NCI-H2171 (cell line): ENCODE measurements at places on chromosomes 5 and 9.

DNA sequence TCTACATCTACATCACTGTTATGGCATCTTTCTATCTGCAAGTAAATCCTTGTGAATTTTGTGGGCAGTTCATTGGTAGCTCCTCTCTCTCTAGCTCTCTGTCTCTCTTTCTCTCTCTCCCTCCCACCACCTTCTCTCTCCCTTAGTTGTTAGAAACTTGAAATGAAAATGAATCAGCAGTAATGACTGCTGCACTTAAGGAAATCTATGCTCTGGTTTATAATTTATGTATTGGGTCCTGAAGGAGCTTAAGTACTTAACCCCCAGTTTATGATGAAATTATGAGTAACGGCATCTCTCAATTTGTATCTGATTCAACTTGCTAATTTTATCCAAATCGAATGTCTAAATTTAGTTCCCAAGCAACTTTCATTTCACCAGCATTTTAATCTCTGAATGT is 52.0 kb upstream of the PTGER4 start:
- DNase-seq: no peak

- no peak for DNase-seq
Observed at GRCh38 chr5:59186623-59187022, 603.7 kb downstream of the RAB3C start.

GRCh38 chr5:61228691-61229280 is 66.5 kb upstream of the SMIM15 start:
- DNase-seq: no peak

- DNase-seq: no peak
Observed at GRCh38 chr5:90398726-90399125, 10.8 kb downstream of the CETN3 start.

GRCh38 chr5:62192958-62193357 is 113.0 kb upstream of the KIF2A start:
- DNase-seq: no peak

DNA sequence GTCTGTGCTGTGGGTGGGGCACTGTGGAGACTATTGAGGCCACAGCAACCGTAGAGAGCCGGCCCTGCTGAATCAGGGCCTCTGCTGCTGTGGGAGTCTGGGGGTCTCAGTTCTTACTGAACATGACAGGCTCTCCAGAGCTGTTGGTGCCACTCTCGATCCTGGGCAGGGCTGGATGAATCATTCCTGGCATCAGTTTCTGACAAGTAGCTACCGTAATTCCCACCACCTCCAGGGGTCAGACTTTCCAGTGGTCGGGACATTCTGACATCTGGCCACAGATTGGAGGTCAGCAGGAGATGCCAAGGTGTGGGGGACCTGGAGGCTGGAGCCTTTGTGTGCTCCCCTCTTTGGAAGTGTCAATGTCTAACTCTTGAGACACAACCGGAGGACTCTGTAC is 188.4 kb downstream of the IRX2 start:
- DNase-seq: no peak

DNA sequence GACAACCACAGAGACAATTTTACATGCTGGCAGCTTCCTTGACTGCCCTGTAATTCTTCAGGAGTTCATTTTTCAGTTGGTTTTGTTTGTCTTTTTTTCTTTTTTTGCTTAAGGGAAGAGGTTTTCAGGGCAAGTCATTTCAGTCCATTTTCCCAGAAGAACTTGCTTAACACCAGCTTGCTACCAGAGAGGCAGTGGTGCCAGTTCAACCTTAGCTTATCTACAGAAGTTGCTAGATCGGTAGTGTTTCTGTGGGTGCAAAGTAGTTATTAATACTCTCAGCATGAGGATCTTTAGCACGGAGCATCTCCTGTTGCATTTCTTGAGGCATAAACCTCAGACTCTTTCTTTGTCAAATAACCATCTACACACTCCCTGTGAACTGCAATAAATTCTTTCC is 1.1 kb downstream of the SPEF2 start:
- no peak for DNase-seq

DNA sequence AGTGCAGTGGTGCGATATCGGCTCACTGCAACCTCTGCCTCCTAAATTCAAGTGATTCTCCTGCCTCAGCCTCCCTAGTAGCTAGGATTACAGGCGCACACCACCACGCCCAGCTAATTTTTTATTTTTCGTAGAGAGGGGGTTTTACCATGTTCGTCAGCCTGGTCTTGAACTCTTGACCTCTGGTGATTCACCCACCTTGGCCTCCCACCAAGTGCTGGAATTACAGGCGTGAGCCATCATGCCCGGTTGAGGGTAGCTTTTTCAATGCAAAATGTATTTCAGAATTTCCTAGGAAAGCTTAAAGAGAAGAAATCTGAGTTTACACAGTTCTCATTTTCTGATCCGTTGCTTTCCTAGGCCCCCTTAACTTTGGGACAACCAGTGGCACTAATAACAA is 15.7 kb downstream of the BDP1 start:
- DNase-seq: no peak
